BE2C (cell line): ENCODE measurements at places on chromosomes 6 and 20.

DNA sequence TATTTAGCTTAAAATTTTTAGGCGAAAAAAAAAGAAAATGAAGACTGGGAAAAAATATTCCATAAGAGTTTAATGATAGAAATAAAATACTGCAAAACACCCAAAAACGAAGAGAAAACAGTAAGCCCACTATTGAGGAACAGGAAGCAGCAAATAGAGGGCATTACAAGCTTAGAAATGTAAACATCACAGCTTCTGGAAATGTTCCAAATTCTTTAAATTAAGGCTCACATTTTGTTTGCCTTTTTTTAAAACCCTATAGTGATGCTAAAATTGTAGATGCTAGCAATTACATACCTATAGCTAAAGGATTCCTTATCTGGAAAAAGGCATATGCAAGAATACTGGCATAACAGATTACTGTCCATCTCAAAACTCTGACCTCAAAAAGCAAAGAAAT, 248.6 kb downstream of the KHDRBS2 start:
- no peak for DNase-seq

GRCh38 chr6:163786995-163787671, 372.6 kb downstream of the QKI start:
- DNase-seq = no peak

DNA sequence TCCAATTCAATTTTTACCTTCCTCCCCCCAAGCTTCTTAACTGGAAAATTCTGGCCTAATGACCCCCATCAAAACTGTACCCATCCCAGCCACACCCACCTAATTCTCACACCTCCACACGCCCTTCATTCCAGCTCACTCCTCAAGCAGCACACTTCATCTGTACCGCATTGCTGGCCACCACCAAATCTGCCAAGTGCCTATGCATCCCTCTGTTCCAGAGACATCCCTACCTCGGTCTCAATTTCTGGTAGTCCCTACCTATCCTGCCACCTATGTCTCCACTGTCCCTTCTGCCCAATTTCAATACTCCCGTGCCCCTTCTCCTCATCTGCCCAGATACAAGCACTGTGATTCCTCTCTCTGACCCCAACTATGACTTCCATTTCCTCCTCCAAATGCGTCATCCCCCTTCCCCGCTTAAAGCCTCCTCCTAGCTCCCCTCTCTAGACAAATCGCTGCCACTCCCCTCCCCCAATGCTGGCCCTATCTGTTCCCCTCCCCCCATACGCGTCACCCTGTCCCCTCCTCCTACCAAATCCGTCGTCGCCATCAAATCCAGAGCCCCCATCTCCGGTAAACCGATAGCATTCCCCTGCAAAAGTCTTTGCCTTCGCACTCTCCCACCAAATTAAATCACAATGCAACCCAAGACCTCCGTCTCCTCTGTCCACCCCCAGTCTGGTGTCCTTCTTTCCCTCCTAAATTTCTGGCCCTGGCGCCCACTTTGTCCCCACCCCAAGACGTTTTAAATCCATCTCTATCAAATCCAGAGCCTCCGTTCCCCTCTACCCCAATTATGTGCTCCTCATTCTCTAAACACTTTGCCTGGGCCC, 1.2 kb downstream of the MTCH1 start:
- peak; percentile 51 for DNase-seq

DNA sequence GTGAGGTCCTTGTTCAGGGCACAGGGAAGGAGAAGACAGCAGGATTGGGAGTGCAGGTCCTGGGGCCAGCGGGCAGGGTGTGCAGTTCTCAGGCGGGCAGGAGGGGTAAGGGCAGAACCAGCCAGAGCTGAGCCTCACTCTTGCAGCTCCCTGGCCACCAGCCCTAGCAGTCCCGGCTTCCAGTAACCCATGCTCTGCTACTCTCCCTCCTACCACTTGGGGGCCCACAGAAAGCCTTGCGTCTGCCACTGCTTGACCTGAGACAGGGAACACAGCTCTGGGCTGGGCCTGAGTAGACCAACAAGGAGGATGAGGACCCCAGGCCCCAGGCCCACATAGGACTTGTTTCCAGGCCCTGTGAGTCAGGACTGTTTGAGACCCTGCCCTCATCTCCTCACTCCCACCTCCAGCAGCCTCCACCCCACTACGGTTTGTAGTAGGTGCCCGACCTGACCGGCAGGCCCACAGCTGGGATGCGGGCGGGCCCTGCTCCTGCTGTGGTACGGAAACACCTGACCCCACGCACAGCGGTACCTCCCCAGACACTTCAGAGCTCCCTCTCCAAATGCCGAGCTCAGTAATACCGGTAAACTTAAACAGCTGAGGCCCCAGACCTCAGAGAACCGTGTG, 39.2 kb downstream of the KCNK5 start:
- DNase-seq = peak; percentile 46

DNA sequence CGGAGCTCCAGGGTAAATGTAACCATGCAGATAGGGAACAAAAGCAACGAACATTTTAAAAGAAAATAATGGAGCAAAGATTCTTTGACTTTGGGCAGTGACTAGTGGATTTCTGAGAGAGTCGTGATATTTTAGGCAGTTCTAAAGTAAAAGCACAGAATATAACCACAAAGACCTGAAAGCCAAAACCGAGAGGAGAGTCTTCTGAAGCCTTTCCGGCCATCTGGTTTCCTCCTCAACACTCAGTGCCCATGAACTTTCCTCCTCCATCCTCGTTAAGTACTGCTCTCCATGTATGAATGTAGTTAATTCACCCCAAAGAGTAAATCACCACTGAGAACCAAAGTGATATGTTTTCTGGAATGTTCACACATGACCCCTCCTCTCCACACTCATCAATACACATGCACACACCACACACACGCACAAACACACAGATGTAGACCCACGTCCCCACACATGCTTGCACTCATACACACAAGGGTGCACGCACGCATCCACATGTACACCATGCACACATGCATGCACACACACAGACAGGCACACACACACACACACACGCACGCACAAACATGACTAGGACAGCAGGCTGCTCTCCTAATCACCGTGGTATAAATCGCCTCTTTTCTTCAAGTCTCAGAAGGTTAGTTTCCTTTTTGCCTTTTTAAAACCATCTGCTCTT, 109.5 kb downstream of the MYLK4 start:
- no peak for DNase-seq

GRCh38 chr6:166776571-166776970, 149.5 kb upstream of the RPS6KA2 start:
- DNase-seq = no peak

DNA sequence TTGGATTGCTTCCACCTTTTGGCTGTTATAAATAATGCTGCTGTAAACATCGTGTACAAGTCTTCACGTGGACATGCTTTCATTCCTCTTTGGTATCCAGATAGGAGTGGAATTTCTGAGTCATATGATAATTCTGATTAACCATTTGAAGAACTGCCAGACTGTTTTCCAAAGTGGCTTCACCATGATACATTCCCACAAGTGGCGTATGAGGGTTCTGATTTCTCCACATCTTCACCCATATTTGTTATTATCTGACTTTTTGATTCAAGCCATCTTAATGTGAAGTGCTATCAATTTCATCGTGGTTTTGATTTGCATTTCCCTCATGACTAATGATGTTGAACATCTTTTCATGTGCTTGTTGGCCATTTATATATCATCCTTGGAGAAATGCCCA, 2.9 kb upstream of the SNRPB start:
- DNase-seq = no peak

GRCh38 chr20:64140956-64141355, 23.3 kb upstream of the MYT1 start:
- DNase-seq = no peak

GRCh38 chr6:12842114-12842513, 125.5 kb downstream of the PHACTR1 start:
- DNase-seq = no peak

GRCh38 chr20:59514554-59514953, 89.8 kb upstream of the PHACTR3 start:
- no peak for DNase-seq
